ENCODE measurements at places on chromosomes 1 and 21.
A peak's percentile ranks its signal among the peaks of the same experiment; 100 is the strongest.

- DNase-seq: no peak
Observed at GRCh38 chr1:146029117-146029516, 7.6 kb upstream of the HJV start.

DNA sequence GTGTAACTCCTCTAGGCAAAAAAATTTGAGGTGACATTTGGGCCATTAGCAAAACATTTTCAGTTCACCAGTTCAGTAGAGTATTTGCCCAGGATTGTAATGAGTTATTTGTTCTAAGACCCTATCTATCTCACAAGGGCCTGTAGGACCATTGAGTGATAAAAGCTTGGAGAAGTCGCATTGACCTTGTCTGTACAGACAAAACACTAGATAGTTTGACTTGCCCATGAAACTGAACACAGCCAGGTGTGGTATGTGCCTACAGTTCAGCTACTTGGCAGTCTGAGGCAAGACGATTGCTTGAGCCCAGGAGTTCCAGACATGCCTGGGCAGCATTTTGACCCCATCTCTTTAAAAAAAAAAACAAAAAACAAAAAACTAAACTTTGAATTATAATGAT, 3.1 kb downstream of the ATP5IF1 start:
- DNase-seq: no peak

- no peak for DNase-seq
Observed at GRCh38 chr1:199982606-199983005, 44.9 kb upstream of the NR5A2 start.

DNA sequence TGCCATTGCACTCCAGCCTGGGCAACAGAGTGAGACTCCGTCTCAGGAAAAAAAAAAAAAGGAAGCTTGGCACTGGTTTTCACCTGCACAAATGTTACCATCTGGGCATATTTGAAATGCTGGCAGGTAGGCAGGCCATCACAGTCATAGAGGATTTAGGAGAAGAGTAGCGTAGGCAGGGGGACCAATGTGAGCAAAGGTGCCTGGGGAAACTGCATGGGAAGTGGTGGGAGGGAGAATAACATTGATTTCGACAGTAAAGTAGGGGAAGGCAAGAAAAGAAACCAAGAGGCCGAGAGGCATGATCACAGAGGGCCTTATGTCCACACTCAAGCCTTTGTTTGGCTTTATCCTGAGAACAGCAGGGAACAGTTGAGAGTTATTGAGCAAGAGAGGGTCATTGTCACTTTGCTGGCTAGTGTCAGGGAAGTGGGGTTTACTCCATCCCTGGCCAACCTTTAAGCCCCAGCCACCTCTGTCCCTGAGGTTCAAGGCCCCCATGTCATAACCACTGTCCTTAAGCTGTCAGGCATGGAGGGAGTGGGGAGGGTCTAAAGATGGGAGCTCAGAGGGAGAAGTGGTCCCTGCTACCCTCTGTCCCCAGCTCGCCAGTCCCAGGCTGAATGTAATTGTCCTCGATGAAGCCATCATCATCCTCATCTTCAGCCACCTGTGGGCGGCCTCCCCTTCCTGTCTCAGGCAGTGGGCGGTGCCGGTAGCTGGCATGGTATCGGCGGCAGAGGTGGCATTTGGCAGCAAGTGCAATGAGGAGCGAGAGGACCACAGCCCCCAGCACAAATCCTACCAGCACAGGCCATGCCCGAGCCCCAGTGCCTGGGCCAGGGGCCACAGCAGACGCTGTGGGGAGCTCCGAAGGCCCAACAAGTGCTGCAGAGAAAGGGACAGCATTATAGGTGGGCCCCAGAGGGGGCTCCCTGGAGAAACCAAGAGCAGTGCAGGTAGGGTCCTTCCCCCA, 2.9 kb downstream of the C1orf210 start:
- no peak for DNase-seq

DNA sequence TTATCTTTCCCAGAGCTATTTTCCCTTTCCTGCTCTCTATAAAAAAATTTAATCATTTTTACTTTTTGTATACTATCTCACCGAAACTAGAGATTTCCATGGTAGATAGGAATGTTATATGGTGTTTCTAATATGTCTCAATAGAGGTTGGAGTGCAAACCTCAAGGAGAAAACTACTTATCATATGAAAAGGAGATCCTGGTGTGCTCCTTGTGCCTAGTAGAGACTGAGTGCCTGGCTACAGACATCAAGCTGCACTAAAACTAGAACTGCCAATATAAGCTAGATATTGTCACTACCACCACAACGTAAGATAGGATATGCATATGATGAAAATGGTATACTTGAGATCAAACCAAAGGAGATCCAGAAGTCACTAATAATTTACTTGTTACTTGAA, 67.0 kb downstream of the RGS18 start:
- DNase-seq: no peak

GRCh38 chr1:237126180-237126579, 84.2 kb downstream of the RYR2 start:
- DNase-seq: no peak

- DNase-seq: no peak
Observed at GRCh38 chr1:220281159-220281574, 8.9 kb upstream of the RAB3GAP2 start.

- no peak for DNase-seq
Observed at GRCh38 chr21:30193201-30193600, 22.7 kb downstream of the CLDN8 start.

GRCh38 chr1:175514387-175514953, 228.9 kb downstream of the TNR start:
- peak; percentile 32 for DNase-seq

GRCh38 chr1:4825800-4826450, 171.5 kb downstream of the AJAP1 start:
- no peak for DNase-seq

DNA sequence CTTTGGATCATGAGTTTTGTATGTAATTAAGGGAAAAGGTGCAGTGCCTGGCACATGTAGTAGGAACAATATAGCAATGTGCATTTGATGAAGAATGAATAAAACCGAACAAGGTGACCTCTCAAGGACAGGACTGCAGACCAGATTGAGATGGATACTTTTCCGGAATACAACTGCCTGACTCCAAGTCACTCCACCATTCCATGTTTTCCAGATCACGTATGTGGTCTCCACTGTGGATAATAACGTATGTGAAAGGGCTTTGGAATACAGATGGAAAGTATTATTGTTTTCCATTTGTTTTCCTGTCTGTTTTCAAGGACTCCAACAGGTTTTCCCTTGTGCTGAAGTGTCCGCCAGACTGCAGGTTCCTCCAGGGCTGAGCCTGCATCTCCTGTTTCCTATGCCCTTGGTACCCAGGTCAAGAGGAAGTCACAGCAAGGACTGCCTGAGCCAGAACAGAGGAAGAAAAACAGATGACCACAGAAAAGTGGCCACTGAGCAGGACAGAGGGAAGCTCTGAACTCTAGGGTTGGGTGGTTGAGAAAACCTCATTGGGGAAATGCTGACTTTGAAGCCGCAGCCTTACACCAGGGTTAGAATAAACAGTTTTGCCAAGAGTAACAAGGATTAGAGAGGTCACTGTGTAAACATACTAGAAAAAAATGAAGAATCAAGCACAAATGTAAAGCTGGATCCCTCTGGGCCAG, 4.0 kb downstream of the CFAP45 start:
- no peak for DNase-seq

DNA sequence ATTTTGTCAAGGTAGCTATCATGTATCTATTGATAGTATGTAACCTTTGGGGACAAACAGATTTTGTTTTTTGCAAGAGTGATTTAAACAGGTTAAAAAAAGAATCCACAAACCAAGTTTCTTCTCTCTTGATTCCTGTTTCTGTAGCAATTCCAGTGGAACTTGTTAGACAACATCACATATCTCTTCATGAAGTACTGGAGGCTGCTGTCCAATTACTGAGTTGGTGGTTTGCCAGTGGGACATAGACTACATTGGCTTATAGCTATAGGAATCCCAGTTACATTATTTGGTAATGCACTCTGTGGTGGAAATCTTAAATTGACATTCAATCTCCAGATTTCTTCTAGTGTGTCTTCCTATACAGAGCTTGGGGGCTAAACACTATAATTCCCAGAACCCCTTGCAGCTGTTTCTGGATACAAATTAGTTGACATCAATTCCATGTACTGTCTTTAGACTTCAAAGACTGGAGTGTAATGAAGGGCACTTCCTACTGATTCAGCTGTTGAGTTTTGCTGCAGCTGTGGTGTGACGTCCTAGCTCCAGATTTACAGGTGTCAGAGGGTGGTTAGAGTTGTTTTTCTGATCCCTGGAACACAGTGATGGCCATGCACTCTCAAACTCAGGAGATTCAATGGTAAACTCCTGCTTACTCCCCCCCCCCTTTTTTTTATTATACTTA, 29.4 kb upstream of the GCLM start:
- DNase-seq: no peak

All from activated T-cell treated with anti-CD3 and anti-CD28 coated beads, Interleukin-2, amount 50 U/mL, for 48 hours (primary cell).